T-cell (primary cell): ENCODE measurements at places on chromosomes 16 and 17. TPM values are rescaled to one million over a fixed set of nuclear protein-coding genes. Genes with fewer than 3 reads are reported as not detected.

Gene SBK1
- total RNA-seq, result 26.3 TPM

Gene COL1A1
- 4.1 TPM for total RNA-seq

Gene CCDC154
- total RNA-seq, result 2.5 TPM

Gene OR1A1
- total RNA-seq, result 0.09 TPM

Gene TNFSF13
- 5.2 TPM for total RNA-seq

GRCh38 chr17:61313461-61314326 lies 85.9 kb upstream of the TBX2 start:
- no peak for DNase-seq

DNA sequence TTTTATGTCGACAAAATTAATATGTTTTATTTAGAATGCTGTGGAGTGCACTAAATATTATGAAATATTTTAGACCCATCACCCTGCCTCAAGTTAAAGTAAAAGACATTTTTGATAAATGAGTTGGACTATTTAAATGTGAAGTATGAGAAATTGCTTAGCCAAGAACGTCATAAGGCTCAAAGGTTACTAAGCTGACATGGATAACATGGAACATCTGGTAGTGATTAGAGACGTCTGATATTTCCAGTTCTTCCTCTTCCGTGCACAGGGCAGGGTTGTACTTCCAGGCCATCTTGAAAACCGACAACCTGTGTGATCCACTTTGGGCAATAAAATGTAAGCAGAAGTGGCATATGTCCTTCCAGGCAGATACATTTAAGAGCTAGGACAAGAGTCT lies 7.2 kb upstream of the CCL8 start:
- DNase-seq, result no peak

- no peak for DNase-seq
These were observed 11.6 kb downstream of the ACLY start for GRCh38 chr17:41907185-41907556.

GRCh38 chr17:10616502-10617119 lies 40.5 kb downstream of the MYH3 start:
- DNase-seq, result peak; percentile 51

GRCh38 chr16:4520913-4521312 lies 17.7 kb downstream of the CDIP1 start:
- no peak for DNase-seq

- DNase-seq, result peak; percentile 41
These were observed 14.4 kb downstream of the ZNF232 start for GRCh38 chr17:5097101-5097834.

- no peak for DNase-seq
These were observed 133.3 kb downstream of the TMEM132E start for GRCh38 chr17:34712481-34713195.

DNA sequence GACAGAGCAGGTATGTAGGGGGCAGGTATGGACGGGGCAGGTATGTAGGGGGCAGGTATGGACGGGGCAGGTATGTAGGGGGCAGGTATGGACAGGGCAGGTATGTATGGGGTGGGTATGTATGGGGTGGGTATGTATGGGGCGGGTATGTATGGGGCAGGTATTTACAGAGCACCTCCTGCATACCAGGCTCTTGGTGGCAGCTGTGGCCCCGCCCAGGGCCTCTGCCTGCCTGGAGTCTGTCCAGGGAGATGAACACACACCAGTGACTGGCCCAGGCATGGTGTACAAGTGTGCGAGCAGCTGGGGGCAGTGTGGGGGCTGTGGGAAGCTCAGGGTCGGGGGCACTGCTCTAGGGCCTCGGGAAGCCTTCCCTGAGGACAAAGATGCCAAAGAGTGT lies 4.4 kb downstream of the RPL3L start:
- no peak for DNase-seq

- DNase-seq, result no peak
These were observed 27.7 kb downstream of the CNTROB start for GRCh38 chr17:7959503-7960253.

DNA sequence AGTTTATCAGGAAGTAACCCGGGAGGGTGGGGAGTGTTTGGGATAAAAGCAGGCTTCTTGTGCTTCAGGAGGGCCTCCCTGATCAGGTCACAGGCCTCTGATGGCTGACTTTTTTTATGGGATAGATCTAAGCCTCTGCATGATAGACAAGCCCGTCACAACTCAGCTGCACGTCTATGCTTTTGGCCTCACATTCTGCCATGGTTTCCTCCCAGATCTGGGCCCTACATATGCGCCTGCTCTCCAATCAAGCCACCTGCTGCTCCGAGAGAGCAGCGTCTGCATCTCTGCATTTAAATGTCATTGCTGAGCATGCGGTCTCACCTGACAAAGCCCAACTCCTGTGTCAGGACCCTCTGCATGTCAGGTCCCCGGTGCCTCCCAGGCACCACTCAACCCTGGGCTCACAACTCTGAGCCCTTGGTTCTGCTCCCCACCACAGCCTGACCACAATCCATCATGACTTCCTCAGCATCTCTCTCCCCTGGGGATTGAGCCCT lies 45.3 kb upstream of the SREBF1 start:
- DNase-seq, result no peak

DNA sequence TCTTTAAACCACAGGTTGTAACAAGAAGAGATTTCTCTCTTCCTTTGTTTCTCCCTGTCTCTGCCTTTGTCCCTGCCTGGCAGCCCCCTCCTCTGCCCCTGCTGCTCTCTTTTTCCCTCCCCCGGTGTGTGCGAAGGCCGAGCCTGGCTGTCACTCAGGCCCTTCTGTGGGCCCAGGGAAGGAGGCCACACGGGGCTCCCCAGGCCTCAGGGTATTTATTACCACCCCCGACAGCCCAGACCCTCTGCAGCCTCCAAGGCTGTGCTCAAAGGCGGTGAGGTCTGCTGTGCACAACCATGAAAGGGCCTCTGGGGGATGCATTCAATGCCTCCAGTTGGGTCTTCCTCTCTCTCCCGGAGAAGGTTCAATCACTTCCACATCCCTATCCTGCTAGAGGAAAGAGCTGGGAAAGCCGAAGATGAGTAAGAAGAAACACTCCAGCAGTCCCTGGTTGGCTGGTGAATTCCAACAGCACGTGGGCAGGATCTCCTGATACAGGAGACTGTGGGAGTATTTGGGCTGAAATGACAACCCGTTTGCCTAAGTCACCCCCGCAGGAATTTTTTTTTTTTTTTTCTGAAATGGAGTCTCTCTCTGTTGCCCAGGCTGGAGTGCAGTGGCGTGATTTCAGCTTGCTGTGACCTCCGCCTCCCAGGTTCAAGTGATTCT lies 34.2 kb downstream of the ZNF423 start:
- DNase-seq, result no peak

GRCh38 chr17:77770331-77771105 lies 188.0 kb upstream of the TNRC6C start:
- no peak for DNase-seq
